ENCODE measurements at places on chromosomes 11 and 22.

DNA sequence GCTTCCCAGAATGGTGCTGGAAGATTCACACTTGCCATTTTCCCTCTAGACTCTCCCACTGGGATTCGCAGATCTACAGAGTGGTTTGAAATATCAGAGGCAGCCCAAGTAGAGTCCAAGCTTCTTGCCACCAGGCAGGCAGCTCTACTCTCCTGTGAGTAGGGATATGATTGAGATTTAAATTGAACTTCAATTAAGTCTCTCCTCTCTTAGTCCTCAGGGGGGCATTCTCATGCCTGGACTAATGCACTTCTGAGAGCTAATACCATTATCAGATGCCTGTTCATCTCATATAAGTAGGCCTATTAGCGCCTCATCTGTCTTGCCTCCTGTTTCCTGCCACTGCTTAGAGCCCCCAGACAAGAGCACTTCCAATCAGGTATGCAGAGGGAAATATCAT lies 25.5 kb upstream of the AMPD3 start:
- DNase-seq: no peak

DNA sequence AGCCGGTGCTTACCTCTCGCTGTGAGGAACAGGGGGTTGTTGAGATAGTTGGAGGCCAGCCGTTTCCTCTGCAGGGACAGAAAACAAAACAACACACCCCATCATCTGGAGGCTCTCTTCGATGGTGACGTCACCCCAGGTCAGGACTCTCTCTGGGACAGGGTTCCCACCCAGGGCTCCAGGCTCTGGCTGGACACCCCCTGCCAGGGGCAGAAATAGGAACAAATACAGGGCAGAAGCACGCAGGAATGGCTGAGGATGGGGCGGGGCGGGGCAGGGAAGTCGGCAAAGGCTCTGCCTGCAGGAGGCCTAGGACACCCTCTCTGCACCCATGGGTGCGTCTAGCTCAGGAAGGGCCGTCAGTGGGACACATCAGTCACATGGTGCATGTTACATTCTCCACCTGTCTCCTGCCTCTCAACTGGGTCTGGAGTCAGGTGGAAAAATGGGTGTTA lies 118.5 kb downstream of the PHF21B start:
- no peak for DNase-seq

DNA sequence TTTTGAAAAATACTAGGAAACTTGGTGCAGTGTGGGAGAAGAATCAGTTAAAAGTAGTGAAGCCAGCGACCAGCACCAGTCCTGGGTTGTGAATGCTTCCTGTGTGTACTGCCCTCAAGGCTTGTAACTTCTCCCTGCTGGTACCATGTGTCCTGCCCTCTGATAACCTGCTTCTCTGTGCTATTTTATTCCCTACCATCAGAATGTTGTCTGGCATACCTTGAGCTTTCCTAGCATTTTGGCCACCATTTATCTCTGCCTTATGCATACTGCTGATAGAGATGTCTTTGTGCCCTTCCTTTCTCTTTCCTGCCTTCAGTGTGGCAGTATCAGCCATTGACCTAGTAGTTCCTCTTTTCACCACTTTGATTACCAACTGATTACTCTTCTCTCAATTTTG lies 2.0 kb downstream of the GTF2H1 start:
- no peak for DNase-seq

- DNase-seq: no peak
Measured at GRCh38 chr11:120612513-120613263, 101.1 kb downstream of the GRIK4 start.

DNA sequence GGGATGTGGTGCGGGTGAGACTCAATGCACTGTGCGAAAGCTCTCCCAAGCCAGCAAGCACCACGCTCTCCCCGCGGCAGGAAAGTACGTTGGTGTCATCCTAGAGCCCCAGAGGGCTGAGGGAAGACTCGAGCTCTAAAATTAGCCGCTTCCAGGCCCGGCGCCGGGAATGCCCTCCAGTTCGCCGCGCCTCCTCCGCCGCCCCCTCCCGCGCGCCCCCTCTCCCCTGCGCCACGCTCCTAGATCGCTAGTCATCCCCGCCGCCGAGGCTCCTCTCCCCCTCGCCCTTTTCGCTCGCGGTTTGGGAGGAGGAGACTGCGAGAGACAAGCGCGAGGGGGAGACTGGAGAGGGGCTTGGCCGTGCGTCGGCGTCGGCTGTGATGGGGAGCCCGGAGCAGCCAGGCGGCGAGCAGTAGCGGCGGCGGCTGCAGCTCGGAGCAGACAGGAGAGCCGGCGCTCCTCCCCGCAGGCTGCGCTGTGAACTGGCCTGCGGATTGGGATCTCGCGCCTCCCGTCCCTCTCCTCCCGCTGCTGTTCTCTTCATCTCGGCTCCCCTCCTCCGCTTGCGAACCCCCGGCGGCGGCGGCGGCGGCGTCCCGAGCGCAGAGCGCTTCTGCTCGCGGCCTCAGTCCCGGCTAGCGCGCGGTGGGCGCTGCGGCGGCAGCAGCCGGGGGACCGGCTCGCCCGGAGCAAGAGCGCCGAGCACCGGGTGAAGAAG lies at the start of gene FAT3:
Gene FAT3, plus strand, starts transcription at position 412 of the 718 bp plus-strand sequence. CDS start 127,295 bp downstream, outside the sequence.
- DNase-seq: no peak

GRCh38 chr22:39026509-39027150 lies 5.7 kb downstream of the APOBEC3D start:
- no peak for DNase-seq

GRCh38 chr11:57473285-57473841 lies 13.0 kb downstream of the RTN4RL2 start:
- DNase-seq: no peak

- no peak for DNase-seq
Measured at GRCh38 chr11:64090806-64091516, 55.2 kb downstream of the FLRT1 start.

- DNase-seq: no peak
Measured at GRCh38 chr11:860234-861104, 17.8 kb downstream of the TSPAN4 start.

DNA sequence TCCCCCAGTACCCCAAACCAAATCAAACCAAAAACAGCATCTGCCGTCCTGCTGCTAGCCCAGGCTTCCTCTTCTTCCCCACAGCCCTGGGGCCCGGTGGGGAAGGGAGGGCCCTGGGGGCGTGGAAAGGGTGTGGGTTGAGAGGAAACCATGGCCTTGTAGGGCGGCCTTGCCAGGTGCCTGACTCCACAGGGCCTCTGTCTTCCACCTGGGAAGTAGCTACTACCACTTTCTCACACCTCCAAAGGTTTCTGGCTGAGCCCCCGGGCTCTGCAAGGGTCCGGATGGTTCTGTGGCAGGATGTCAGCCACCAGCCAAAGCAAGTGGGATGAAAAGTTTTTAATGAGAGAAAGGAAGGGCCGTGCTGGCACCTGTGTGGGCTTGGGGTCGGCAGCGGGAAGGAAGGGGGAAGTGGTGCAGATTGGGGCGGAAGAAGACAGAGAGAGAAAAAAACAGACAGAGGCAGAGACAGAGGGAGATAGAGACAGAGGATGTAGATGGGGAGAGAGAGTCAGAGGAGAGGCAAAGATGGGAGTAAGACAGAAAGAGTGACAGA lies 10.5 kb downstream of the TPST2 start:
- no peak for DNase-seq

- DNase-seq: no peak
Measured at GRCh38 chr11:117217141-117218084, 14.5 kb downstream of the PCSK7 start.

DNA sequence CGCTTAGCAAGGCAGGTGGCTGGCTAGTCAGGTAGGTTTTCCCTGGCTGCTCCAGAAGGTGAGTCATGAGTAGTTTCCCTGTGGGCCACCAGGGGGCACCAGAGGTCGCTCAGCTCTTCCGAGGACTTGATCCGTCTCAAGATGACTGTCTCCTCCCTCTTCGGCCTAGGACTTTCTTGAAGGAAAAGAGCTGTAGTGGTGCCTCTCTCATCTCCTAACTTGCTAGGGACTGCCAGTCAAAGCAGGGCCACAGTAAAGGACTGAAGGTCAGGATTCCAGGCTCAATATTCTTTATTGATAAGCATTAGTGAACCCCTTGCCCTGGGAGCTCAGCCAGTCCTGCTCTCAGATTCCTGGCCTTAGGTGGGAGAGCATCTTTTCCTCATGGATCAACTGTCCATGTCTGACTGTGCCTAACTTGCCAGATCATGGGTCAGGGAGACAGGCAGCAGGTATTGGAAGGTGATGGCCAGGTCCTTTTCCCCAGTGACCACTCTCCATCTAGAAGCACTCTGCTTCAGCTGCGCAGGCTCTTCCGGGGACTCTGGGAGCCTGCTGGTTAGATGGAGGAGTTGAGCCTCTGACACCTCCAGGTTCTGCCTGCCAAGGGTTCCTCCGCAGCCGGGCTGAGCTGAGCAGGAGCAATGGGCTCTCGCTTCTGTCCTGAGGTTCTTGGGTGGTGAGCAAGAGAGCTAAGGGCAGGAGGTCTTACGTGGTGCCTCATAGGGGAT lies 1.9 kb downstream of the POLD4 start:
- DNase-seq: peak; percentile 52

GRCh38 chr22:11627436-11627797 lies 3900.6 kb upstream of the OR11H1 start:
- DNase-seq: no peak

DNA sequence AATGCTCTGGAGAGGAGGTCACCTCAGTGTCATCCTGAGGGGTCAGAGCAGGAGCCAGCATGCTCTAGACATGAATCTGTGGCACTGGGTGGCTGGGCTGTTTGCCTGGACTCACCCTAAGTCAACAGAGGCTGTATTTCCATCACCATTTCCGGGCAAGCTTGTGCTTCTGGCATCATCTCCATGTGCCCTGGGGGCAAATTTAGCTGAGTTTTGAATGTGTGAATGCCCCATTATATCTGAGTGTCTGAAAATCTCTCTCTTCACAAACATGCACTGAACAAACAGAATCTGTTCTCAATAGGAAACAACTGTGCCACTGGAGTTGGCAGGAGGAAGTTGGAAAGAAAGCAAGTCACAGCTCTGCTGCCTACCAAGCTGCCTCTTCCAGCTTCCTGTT lies 356.2 kb downstream of the GRM5 start:
- no peak for DNase-seq

DNA sequence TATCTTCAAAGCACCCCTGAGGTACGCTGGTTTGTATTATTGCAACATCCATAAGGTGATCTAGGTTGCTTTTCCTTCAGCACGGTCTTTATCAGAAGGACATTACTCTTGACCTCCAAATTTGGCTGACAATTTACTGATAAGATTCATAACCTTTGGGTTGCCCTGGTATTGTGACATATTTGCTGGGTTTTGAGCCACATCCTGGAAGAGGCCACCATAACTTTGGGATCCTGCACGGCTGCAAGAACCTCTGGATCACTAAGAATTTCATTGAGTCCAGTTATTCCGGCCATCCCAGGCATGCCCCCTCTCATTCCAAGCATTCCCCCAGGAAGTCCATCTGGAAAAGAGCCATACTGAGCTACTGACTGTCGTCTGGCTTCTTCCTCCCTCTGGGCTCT lies 6.5 kb upstream of the PLET1 start:
- no peak for DNase-seq

GRCh38 chr22:28260619-28261018 lies 341.6 kb upstream of the PITPNB start:
- DNase-seq: no peak

GRCh38 chr22:23856721-23857605 lies 712 bp upstream of the SLC2A11 start:
- DNase-seq: no peak

DNA sequence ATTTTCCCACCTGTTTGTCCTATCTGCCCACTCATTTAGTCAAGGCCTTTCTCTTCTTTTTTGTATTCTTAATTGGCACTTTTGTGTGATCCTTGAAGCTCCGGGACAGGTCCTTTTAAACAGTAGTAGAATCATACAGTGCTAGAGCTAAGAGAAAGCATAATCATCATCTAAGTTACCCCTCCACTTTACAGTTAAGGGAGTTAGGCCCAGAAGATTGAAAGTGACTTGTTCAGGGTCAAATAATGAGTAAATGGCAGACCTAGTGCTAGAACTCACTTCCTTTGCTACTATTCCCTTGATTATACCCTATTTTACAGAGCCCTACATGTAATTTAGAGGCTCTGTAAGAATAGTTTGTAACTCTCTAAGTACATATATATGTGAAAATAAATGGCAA lies 2.5 kb downstream of the USP47 start:
- DNase-seq: no peak

DNA sequence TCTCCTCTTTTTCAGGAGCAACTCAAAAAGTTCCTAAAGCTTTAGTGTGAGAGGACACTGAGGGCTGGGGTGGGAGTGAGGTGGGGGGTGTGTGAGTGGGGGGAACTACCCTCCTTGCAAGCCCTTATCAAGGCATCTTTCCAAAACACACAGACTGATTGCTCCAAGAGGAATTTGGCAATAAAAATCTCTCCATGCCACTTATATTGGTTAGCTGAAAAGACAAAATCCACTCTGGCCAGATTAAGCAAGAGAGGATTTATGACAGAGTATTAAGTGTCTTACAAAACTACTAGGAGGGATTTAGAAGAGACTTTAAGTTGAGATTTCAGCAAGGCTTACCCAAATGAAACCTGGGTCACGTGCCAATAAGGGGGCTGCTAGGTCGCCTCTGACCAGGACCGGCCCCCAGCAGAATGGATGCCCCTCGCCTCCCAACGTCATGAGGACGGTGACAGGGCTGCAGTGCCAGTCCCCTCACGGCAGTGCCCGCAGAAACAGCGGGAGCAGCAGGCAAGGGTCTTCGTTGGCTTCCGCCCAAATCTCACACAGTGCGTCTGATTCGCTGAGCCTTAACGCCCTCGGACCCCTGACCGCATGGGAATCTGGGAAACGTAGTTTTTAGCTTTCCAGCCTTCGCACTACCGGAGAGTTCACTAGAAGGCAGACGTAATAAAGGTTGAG lies 22.1 kb upstream of the CTR9 start:
- no peak for DNase-seq

DNA sequence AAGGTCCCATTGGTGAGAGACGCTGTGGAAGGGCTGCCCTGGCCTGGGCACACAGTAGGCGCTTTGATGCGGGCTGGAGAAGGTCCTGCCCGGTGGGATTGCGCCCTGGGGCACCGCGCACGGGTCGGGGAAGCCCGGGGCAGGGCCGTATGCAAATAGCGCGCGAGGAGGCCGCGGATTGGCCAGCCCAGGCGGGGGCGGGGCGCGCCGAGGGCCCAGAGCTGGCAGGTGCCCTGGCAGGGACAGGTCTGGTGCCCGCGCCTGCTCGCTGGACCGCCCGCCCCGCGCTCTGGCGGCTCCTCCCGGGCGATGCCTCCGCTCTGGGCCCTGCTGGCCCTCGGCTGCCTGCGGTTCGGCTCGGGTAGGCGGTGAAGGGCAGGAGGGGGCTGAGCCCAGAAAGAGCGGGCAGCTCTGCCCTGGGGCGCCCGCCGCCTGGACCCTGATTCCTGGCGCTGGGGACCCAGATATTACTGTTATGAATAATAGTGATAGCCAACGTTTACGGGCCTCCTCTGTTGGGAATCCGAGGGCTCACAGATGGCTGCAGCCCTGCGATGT lies at the start of gene UPK3A:
Gene UPK3A, plus strand, starts transcription at position 245 of the 558 bp plus-strand sequence. Its CDS starts 65 bp downstream, at position 310.
- DNase-seq: no peak

GRCh38 chr22:32123657-32124056 lies 35.4 kb downstream of the C22orf42 start:
- DNase-seq: no peak

DNA sequence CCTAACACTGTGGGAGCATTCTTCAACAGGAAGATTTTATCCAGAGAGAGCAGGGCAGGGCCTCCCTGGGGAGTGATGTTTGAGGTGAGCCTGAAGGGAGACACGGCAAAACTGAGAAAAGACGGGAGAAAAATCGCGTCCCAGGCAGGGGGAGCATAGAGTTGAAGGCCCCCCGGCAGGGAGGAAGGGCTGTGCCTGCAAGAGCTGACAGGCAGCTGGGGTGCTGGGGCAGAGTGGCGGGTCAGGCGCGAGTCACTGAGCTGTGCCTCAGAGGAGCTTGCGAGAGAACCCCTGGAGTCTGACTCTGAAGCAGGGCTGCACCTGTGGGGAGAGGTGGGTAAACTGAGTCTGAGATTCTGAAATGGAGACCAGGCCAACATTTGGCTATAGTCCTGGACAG lies 14.8 kb downstream of the PKNOX2 start:
- DNase-seq: no peak

Data from stimulated activated CD4-positive, alpha-beta T cell treated with anti-CD3 and anti-CD28 coated beads, TNF-alpha, amount 100 ng/mL, for 1 hour (primary cell).